RCC 7860 (cell line): ENCODE measurements at places on chromosomes 1 and 21.

DNA sequence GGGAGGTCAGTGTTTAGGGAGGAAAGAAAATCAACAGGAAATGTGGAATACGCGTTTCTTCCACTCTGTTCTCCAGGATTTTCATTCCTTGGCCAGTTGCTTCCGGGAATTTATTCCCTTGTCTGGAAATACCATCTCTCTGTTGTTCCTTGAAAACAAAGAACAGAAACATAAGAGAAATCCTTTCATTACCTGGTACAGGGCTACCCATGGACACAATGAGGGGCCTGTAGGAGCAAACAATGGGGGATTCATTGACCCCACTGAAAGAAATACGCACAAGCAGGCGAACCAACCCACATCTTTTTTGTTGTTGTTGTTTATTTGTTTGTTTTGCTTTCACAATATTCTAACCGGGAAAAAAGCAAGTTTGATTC, 20.0 kb upstream of the BACE2 start:
- DNase-seq = no peak

- no peak for DNase-seq
Observed at GRCh38 chr1:222824641-222825040, 9.8 kb downstream of the DISP1 start.

- DNase-seq = peak; percentile 15
Observed at GRCh38 chr1:10399444-10399941, 629 bp downstream of the PGD start.

- DNase-seq = no peak
Observed at GRCh38 chr1:20358761-20359263, 68.1 kb downstream of the VWA5B1 start.

DNA sequence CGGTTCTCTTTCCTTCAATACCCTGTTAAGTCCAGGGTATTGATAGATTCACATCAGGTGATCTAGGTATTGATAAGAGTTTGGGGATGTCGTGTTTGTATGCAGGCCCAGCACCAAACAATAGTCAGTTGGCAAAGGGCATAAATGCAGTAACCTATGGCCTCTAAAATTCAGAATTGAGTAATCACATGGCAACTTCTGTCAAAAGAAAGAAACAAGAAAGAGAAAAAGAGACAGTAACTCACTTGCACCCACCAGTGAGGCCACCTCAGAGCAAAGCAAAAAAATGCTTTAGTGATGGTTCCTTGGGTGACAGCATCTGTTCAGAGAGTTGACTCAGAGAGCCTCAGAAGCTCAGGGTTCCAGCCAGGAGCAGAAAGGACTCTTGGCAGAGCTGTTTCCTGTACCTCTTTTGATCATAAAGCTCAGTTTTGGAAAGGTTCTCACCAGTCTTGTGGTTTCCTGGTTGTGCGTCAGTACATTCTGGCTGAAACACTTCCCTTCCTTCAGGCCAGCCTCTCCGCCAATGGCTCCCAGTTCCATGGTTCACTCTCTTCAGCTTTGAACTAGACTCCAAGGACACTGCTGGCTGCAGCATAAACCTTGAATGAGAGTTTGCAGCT, 70.1 kb upstream of the GORAB start:
- no peak for DNase-seq

GRCh38 chr1:47624531-47624930, 186.7 kb downstream of the FOXD2 start:
- no peak for DNase-seq

- DNase-seq = no peak
Observed at GRCh38 chr1:98201666-98202081, 280.8 kb upstream of the DPYD start.

- DNase-seq = no peak
Observed at GRCh38 chr1:230730977-230731376, 16.2 kb upstream of the CAPN9 start.

DNA sequence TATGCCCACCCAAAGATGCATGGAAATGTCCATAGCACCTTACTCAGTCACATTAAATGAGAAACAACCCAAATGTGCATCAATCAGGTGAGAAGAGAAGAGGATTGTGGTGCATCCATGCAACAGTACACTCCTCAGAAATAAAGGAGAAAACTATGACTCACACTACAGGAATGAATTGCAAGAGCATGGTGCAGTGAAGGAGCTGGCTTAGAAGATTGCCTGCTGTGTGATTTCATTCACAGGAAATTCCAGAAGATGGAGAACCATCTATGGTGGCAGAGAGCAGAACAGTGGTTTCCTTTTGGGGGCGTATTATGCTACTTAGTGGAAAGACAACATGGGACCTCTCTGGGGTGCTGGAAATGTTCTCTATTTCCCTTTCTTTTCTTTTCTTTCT, 278.6 kb upstream of the AJAP1 start:
- DNase-seq = peak; percentile 80

GRCh38 chr21:44982558-44983250, 42.9 kb downstream of the SLX9 start:
- no peak for DNase-seq

DNA sequence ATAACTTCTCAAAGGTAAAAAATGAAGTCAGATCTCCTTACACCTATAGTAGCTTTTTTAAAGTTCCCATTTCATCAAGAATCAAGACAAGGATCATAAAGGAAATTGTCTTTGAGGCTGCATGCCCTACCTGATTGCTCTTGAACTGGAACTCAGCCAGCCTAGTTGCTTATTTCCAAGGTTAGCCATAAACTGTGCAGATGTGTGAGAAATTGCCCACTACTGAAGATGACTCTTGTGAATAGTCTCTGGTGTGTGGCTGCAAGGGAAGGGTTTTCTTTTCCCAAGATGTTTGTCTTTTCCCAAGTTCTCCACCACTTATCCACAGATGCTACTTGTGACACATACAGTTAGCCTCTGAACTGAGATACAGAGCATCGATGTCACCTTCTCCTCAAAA, 81.7 kb upstream of the DUSP10 start:
- DNase-seq = no peak

- no peak for DNase-seq
Observed at GRCh38 chr1:188429386-188429785, 1600.6 kb downstream of the PLA2G4A start.

GRCh38 chr1:37244083-37244480, 209.8 kb upstream of the GRIK3 start:
- DNase-seq = no peak

- DNase-seq = peak; percentile 72
Observed at GRCh38 chr1:204213668-204214662, at the start of gene GOLT1A. Gene GOLT1A (minus strand): TSS chr1:204213988. CDS start chr1:204213906, 82 bp downstream.

- DNase-seq = no peak
Observed at GRCh38 chr1:91527781-91528180, 27.1 kb downstream of the CDC7 start.

DNA sequence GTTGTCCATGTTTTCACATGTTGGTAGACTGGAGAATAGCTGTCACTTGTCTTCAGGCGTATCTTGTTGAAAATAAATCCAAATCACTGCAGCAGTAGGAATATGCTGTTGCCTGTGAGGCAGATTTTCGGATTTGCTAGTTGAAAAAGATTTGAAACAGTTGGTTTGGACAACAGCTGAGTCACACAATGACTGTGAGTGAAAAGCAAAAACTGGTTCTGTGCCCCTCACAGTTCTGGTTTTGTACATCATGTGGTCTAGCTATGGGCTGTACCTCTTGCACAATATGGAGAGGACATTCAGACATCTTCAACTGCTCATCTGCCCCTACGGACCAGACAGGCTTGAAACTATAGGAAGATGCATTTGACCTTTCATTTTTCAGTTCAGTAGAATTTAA, 1.8 kb downstream of the ARF1 start:
- peak; percentile 26 for DNase-seq

- no peak for DNase-seq
Observed at GRCh38 chr1:147496044-147496443, 45.3 kb upstream of the BCL9 start.

- DNase-seq = no peak
Observed at GRCh38 chr1:152190589-152190988, 31.6 kb upstream of the RPTN start.

DNA sequence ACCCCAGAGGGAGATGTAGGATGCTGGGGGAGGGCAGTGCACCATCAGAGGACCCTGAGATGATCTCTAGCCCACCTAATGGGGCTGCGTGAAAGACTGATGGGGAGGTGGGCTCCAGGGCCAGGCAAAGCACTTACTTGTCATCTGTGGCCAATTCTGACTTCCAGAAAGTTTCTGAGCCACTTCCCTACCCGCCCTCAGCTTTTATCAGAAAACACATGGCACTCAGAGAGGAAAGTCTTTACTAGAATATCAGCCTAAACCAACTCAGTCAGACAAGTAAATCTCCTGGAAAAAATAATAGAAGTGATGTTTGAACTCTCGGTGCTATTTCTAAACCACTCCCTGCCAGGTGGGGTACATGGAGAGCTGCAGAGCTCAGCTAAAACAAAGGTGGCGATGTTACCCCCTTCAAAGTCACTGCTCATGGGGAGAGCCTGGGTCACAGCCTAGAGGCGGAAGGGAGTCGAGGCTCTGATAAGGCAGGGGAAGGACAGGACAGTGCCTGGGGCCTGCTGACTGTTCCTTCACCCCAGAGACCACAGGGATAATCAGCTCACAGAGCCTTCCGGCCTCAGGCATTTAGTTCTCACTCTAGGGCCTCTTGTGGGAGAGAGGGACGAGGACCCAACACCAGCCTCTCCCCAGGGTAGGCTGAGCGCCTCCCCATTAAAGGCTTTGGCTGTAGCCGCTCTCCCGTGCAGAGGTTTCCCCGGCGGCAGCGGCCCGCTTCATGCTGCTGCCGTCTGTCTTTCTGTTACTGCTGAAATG, 14.2 kb downstream of the SMIM12 start:
- DNase-seq = no peak

DNA sequence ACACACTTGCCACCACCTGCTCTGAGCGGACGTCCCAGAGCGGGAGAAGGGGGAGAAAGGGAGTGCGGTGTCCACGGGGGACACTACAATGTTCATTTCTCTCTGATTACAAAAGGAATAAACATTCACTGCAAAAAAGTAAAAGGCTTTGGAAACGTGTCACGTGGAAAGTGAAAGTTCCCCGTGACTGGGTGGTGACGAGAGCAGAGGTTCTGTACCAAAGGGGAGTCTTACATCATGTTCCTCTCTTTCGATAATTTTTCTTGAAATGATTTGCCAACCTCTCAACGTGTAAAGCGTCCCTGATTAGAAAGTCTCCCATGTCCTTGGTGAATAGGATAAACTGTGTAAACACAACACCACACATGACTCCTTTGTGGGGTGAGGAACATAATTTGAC, 22.0 kb upstream of the PRDM15 start:
- DNase-seq = no peak

- no peak for DNase-seq
Observed at GRCh38 chr1:163320891-163321290, 863 bp upstream of the NUF2 start.

- DNase-seq = no peak
Observed at GRCh38 chr1:230550428-230550827, 91.9 kb upstream of the COG2 start.

- no peak for DNase-seq
Observed at GRCh38 chr1:55305735-55306134, 90.6 kb upstream of the USP24 start.

- DNase-seq = peak; percentile 90
Observed at GRCh38 chr1:17865912-17866739, 111.0 kb downstream of the ACTL8 start.

DNA sequence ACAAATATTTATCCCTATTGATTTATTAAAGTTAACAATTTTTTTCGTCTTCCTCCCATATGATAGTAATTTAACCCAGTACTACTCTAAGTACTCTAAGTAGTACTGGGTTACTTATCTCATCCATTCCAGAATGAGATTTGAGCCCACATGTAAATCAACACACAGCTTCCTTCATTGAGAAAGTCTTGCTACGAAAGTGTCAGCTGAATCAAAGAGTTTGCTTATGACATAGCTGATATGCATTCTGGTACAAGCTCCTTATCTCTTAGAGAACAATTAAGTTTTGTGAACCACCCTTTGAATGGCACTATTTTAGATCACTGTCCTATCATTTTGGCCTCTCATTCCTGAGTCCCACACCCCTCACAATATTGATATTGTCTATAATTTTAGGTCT, 2.4 kb upstream of the SLC44A3 start:
- DNase-seq = no peak

DNA sequence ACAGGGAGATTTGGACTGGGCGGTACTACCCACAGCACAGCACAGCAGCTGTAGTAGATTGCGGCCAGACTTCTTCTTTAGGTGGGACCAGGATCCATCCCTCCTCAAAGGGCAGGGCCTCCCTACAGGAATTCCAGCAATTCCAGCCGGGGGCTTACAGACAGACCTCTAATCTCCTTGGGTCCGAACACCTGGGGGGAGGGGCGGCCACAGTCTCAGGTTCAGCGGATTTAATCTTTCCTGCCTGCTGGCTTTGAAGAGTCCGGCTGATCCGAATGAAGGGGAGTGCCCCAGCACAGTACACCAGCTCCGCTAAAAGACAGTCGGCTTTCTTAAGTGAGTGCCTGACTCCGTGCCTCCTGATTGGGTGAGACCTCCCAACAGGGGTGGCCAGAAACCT, 1708.5 kb downstream of the BRINP3 start:
- DNase-seq = no peak

- DNase-seq = no peak
Observed at GRCh38 chr1:203116091-203116820, 11.3 kb upstream of the ADORA1 start.

- no peak for DNase-seq
Observed at GRCh38 chr1:15132965-15133364, 20.6 kb upstream of the TMEM51 start.

DNA sequence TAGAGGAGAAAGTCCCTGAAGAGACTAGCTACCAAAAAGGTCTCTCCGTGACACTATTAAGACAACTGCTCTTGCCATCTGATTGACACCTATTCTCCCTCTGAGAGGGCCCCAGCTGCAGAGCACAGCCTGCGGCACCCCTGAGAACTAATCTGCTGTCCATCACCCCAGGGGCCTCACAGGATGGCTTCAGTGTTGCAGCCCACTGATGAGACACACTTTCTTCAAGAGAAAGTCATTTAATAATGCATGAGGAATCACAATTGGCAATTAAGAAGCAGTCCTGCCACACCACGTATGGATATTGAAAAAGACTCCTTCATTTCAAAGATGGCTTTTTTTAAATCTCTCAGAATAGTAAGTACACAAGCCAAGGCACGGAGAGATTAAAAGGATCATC, 48.9 kb downstream of the CAPN8 start:
- DNase-seq = no peak

DNA sequence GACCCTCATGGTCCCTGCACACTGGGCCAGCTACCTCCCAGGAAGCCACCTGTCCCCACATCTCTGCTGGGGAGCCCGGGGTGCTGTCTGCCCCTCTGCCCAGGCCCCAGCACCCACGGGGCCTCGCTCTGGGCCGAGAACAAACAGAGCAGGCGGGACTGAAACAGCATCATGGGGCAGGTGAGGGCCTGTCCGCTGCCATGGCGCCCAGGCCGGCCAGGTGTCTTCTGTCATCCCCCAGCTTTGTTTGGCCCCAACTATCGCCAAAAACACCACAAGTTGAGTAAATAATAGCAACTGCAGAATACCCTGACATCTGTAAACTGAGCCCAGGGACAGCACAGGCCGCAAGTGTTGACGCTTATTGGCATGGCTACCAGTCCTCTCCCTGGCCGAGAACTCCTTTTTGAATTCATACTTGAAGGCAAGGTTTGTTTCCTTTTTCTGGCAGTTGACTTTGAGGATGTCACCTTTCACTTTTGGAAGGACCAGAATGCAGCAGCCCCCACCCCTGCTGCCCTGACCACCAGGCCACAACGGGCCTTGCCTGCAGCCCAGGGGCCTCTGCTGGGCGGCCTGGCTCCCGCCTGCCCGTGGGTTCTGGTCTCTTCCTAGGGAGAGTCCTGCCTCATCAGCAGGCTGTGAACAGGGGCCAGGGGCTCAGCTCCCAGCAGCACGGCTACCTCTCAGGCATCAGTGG, 152.7 kb downstream of the CASZ1 start:
- DNase-seq = no peak

GRCh38 chr1:53094533-53094919, 32.5 kb downstream of the PODN start:
- no peak for DNase-seq
